ENCODE measurements at places on chromosomes 7 and 10. TPM values are rescaled to one million over a fixed set of nuclear protein-coding genes. Genes with fewer than 3 reads are reported as not detected.

GRCh38 chr10:46053534-46054434 lies 7.7 kb upstream of the MSMB start:
- DNase-seq, result no peak

GRCh38 chr10:48777110-48777509 lies 92.4 kb downstream of the WDFY4 start:
- DNase-seq, result no peak

DNA sequence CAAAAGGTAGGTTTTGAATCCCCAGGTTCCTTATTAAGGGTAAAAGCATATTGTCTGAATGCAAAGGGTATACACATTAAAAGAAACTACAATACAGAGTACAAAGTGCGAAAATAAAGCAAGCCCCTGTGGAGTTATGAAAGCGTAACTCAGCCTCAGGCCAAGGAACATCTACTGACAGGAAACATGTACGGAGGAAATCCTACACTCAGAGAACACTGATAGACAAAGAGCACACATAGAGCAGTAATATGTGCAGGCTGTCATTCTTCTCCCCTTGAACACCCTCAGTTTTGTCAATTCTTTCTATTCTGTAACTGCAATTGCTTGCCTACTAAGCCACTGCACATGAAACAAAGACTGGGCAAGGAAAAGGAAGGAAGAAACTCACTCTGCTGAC lies 150.2 kb downstream of the DGKB start:
- DNase-seq, result no peak

DNA sequence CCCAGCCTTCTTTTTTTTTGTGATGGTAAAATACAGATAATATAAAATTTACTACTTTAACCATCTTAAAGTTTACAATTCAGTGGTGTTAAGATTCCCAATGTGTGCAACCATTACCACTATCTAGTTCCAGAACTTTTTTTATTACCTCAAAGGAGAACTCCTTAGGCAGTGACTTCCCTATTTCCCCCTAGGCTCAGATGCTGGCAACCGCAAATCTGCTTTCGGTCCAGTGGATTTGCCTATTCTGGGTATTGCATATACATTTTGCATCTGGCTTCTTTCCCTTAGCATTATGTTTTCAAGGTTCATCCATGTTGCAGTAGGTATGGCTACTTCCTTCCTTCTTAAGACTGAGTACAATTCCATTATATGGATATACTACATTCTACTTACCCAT lies 56.5 kb downstream of the AFAP1L2 start:
- DNase-seq, result no peak

DNA sequence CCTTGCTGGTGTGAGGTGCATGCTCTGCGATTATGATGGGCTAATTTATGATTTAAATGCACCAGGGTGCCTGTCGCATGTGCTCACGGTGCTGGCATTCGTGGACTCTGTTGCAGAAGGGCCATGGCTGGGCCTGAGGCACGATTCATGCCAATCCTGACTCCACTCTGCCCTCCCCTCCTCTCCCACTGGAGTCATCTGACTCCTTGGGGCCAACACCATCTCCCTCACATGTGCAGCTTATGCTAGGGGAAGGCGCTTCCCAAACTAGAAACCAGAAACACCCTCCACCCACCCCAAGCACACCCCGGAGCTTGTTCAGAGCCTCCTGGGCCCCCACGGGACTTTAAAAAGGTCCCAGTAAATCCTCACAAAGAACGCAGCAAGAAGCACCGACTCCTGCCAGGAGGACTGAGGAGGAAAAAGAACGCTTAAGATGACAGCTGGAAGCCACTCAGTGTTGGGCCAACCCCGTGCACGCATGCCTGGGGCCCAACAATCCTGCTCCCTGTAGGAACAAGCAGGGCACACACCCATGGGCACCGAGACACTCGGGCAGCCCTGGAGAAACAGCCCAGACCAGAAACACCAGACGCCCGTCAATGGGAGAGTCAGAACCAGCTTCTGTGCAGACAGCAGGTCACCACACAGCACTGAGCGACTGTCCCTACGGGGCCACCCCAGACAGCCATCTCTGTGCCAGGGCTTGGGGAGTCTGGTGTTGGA lies 14.1 kb downstream of the BRI3 start:
- DNase-seq, result no peak

The CCDC136 gene
- total RNA-seq, result 5.8 TPM

The GIMAP6 gene
- 4.8 TPM for total RNA-seq
